ENCODE measurements at places on chromosomes 6 and 20.

DNA sequence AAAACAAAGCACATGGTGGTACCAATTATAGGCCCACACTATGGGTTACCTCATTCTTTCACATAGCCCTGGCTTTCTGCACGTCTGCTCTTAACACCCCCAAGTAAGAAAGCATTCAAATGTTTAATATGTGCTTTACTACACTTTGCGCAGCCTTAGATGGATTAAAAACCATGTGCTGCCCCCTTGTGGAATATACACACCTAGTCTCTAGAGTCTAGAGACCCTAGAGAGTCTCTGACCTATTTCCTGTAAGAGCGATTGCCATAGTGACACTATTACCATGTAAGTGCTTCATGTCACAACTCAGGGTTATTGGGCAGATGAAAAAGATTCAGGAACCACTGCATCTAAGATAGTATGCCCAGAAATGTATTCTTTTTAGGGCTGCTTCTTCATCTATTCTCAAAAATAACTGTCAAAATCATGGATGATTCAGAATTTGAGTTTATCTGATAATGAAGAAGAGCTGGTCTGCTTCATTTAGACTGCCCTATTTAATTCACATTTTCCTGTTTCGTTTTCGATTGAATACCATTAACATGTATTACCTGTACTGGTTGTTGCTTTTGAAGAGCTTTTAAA, 186.3 kb downstream of the ADGB start:
- DNase-seq = peak; percentile 65

GRCh38 chr6:64580346-64580745, 944.7 kb downstream of the PHF3 start:
- no peak for DNase-seq

- DNase-seq = no peak
Measured at GRCh38 chr6:142950291-142950690, 5.3 kb upstream of the HIVEP2 start.

DNA sequence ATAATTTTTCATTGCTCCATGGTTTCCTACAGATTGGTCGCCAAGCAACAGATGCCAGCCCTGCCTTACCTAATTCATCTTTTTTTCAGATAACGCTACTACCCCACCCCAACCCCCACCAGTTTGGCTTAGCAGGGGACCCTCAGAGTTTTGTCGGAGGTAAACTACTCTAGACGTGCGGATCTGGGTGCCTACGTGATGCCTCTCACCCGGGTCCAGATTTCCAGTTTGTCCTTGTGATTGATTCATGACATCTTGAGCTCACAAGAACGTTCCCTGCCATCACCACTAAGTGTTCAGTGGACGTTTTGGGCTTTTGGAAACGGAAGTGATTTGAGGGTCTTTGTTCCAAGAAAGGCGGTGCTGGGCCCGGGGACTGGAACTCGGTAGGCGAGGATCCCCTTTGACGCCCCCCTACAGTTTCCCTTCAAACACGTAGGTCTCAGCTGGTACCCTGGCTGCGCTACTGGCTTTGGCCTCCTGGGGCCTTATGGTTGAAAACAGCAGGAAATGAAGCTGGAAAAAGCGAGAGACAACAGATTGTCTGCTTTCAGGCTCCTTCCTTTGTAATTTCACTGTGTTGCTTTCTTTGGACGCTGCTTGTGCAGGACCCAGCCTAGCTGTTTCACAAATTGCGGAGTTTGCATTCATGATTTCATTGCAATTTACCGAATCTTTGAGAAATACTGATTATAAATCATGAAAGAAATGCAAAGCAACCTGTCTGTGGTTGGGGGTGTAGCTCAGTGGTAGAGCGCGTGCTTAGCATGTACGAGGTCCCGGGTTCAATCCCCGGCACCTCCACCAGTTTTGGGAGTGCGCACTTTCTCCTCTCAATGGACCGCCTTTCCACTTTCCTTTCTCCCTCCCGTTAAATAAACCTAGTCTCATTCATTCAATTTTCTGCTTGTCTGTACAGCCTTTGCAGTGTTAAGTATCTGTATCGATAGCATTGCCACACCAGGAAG, 81.0 kb downstream of the GPX5 start:
- peak; percentile 55 for DNase-seq

DNA sequence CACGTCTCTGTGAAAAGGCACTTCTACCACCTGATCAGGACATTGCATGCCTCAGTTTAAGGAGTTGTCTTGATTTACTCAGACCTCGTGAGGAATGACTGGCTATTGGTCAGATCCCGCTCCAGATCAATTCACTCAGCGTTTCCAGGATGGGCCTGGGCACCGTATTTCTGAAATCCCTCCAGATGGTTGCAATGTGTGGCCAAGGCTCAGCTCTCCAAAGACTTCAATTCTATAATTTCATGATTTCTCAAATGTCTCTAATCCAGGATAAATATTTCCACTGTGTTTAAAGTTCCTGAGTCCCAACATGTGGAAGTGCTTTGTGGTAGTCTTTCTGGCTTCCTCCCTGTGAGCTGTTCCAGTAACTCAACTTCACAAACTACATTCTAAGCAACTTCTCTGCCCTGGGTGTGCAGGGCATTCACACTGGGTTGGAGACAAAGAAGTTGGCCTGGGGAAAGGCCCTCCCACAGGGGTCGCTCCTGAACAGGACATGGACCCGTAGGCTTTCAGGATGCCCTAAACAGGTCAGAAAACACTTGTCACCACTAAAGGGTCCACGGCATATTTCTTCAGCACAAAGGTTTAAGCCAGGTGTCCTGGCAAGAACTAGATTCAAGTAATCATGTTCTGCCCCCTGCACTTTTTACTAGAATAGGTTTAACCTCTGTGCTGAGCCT, 212.1 kb downstream of the WDR27 start:
- no peak for DNase-seq

GRCh38 chr6:13027207-13027606, 301.1 kb downstream of the TBC1D7 start:
- DNase-seq = no peak

DNA sequence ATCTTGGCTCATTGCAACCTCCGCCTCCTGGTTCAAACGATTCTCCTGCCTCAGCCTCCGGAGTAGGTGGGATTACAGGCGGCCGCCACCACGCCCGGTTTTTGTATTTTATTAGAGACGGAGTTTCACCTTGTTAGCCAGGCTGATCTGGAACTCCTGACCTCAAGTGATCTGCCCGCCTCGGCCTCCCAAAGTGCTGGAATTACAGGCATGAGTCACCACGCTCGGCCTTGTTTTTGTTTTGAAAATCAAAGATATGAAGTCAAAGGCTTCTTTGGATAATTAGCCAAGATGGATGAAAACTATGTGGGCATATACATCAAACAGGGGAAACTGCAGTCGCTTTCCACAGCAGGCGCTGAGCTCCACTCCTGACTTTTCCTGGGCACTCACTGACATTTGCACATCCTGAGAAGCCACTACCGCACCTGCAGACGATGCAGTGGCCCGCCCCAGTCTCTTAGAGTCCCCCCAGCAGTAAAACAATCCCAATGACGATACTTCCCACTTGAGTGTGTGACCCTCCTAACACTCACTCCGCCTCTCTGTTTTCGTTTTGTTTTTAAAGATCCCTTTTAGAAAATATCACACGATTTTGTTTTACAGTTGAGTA, 44.1 kb downstream of the GJA1 start:
- no peak for DNase-seq

DNA sequence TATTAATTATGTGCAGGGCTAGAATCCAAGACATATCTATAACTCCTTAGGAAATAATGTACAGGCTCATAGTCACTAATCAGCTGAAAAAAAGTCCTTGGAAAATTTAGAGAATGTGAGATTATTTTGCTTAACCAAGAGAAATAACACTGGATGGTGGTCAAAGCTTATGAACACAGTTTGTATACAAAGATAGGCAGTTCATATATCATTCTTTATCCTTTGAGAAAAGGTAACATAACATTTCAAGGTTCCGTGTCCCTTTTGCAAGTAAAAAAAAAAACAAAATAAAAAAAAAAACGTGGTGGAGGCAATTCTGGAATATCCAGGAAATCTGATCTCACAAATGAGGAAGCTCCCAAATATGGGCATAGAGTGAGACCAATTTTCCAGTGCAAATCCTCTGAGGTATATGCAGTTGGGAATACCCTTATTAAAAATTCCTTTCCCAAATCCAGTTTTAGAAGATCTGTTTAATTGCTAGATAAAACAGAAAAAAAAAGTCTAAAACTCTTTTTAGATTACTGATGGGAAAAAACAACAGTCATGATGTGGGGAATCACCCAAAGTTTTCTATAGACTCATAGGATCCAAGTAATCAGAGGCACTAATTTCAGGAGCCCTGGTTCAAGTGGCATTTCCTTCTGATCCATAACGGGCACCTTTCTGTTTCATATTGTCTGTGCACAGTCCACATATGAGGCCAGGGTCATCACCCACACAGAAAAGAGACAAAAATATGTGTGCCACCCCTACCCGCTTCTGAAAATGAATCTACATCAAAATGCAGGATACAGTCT, 17.7 kb upstream of the TNFAIP3 start:
- no peak for DNase-seq

- DNase-seq = peak; percentile 2
Measured at GRCh38 chr6:100078509-100078908, 84.5 kb upstream of the MCHR2 start.

GRCh38 chr20:58042591-58042990, 185.9 kb downstream of the ANKRD60 start:
- no peak for DNase-seq

DNA sequence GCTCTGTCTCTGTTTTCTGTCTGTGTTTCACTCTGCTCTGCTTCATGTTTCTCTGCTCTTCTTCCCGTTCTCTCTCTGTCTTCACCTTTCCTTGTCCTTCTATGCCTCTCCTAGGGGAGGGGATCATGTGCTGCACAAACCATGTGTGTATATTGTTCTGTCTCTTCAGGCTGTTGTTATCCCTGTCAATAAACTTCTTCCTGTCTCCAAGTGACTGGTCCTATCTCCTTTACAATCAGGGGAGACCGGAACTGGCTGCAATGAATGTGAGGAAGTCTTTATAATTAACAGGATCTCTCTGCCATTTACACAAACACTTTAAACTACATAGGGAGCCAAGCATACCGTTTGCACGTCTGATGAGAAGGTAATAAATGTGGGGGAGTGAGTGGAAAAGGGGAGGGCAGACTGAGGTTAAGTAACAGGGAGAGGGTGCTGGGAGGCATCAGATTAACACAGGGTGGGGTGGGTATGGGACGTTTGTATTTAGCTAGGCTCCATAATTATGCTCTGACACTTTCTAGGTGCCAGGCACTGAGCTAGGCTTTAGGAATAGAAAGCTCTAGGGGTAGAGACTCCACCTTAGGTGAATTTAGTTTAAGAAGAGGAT, 626.1 kb downstream of the DHX35 start:
- DNase-seq = no peak

GRCh38 chr6:138680085-138680484, 93.5 kb upstream of the CCDC28A start:
- DNase-seq = no peak

GRCh38 chr6:151514000-151514730, 20.3 kb downstream of the CCDC170 start:
- DNase-seq = no peak

- no peak for DNase-seq
Measured at GRCh38 chr20:36784900-36785299, 11.3 kb upstream of the DSN1 start.

DNA sequence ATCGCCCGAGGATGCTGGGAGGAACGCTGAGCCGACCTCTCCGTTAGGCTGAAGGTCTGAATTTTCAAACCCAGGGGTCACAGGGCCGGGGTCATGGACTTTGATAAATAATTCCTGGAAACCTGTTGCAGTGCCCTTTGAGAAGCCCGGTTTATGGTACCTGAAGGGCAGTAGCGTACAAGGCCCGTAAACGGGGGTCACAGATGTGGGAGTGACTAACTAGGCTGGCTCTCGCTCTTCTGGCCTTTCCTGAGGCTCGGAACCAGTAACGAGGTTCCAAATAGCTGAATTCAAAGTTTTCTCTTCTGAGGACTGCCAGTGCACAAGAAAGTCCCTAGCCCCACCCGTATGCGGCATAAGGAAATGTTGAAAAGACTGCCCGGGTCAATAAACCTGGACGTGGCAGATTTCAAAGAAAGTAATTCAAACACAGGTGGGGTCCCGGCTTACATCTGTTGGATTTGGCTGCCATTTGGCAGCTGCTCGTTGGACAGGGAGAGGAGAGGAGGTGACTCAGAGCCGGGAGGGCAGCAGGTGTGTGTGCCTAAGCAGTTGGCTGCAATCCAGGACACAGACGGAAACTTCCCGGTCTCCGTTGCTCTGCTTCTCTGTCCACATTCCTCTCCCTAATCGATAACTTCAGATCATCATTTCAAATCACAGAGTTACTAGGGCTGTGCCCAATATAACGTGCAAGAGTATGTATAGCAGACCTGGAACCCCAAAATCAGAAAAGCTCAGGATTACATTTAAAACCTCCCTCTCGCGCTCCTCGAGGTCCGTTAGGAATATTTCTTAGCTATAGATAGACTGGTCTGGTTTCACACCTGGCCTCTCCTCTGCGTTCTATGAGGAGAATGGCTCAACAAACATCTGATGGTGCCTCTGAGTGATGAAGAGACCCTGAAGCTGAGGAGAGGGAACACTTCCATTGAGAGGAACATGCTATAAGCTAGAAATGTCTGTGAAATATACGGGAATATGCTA, 765 bp upstream of the GMDS start:
- peak; percentile 83 for DNase-seq

DNA sequence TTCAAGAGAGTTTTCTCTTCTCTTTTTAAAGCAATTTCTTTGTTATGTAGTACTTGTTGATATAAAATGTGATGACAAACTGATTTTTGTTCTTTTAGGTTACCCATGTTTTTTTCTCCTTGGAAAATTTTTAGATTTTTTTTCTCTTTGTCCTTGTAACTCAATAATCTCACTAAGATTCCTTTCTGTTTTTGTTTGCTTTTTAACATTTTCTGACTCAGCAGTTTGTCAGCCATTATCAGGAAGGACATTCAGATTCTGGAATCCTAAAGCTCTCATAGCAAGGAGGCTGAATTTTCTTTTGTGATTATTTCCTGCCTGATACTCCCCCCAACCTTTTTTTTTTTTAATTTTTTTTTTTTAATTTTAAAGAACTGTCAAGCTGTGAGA, 75.2 kb upstream of the CITED2 start:
- peak; percentile 60 for DNase-seq

DNA sequence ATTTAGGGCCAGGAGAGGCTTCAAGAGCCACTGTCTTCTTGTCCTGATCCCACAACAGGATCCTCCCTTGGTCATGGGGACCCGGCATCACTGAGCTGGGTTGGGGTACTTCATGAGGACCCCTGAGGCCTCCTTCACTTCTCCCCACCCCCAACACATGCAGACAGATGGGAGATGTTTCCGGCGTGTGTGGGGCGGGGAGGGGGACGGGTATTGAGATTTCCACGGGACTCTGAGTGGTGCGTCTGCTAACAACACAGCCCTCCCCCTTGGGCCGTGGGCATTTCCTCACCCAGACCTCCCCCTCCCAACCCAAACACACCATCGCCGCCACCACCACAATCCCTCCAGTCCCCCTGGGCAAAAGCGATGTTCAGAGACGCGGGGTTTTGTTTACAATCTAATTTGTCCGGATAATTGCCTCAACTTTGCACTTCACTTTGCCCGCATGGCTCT, 906 bp upstream of the FOXP4 start:
- peak; percentile 44 for DNase-seq

GRCh38 chr6:27531772-27532459, 59.0 kb upstream of the ZNF184 start:
- no peak for DNase-seq

All from erythroblast (primary cell).